Trophoblast cell (in vitro differentiated cells and primary cell): ENCODE measurements at places on chromosomes 3 and 15.

DNA sequence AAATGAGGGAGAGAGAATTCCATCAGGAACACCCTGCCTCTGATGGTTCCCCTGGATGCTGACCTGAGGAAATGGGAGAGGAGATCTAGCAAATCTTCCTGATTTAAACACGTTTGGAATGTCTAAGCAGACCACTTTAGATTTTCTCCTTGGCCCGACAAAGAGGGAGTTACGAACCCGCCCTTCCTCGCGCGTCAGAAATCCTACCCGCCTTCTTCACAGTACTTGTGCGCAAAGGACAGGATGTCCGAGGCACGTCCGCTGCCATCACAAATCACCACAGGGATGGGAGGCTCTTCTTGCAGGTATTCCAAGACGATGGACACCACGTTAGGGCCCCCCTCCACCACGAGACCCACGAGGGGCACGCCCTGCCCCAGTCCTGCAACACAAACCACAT lies 38.6 kb downstream of the TRPM1 start:
- H3K36me3 ChIP-seq, result no peaks in the 10 kb centered on the region
- DNase-seq, result no peak
- no peak overlapping the region for H3K4me3 ChIP-seq
- H3K27me3 ChIP-seq, result no peaks in the 10 kb centered on the region
- no peaks in the 10 kb centered on the region for H3K4me1 ChIP-seq

GRCh38 chr15:69718916-69719315 lies 266.3 kb downstream of the RPLP1 start:
- no peaks in the 10 kb centered on the region for H3K36me3 ChIP-seq
- H3K4me1 ChIP-seq, result no peaks in the 10 kb centered on the region
- DNase-seq, result no peak
- H3K27ac ChIP-seq, result no peak overlapping the region
- peak overlapping the region; percentile 23 for H3K4me3 ChIP-seq

DNA sequence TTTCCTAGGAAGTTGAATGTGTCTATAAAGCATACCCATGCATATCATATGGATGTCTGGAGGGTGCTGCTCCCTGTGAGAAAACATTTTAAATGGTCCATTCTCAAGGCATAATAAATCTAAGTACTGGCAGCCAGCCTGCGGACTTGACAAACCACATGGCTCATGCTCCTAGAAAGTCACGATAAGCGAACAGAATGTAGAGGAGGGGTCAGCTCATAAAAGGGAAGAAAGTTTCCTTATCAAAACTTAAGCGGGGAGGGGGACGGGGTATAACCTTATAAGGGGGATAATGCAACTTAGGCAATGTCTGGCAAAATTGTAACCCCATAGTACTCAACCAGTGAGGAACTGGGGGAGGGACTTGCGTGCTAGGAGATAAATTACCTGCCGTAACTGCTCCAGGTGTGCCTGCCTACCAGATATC lies 159.8 kb upstream of the LMCD1 start:
- DNase-seq, result no peak
- no peaks in the 10 kb centered on the region for H3K27me3 ChIP-seq
- H3K4me3 ChIP-seq, result no peak overlapping the region
- no peaks in the 10 kb centered on the region for H3K4me1 ChIP-seq

DNA sequence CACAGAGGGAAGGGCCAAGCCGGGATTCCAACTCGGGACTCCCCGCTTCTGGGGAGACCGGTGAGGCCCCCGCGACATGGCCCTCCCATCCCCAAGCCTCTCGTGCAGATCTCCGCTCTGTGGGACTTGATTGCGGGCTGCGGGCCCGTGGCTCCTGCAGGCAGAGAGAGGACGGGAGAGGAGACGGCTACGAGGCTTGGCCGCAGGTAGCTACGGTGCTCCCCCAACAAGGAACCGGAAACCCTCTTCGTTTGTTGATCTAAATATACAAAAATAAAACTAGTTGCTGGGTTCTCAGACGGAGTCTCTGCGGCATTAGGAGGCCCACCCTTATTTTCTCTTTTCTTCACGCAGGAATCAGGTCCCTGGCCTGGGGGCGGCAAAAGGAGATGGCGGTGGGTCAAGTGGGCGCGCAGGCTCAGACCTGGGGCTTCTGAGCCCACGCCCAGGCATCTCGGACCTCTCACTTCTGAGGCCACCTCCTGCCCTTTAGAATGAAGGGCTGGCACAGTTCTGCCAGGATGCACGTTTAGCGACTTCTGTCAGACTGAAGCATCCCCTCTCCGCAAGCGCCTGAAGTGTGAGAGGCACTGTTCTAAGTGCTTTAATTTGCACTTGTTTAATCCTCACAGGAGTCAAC lies 10.9 kb downstream of the GNB5 start:
- peaks cover 5% of the 10 kb centered on the region for H3K27me3 ChIP-seq
- no peaks in the 10 kb centered on the region for H3K36me3 ChIP-seq
- no peak overlapping the region for H3K27ac ChIP-seq
- peak overlapping the region; percentile 84 for H3K4me3 ChIP-seq
- peaks cover 3% of the 10 kb centered on the region for H3K4me1 ChIP-seq

GRCh38 chr3:111352585-111352984 lies 189.4 kb upstream of the CD96 start:
- DNase-seq, result no peak
- H3K36me3 ChIP-seq, result no peaks in the 10 kb centered on the region
- no peak overlapping the region for H3K4me3 ChIP-seq
- no peaks in the 10 kb centered on the region for H3K27me3 ChIP-seq

GRCh38 chr3:57805674-57806073 lies 49.6 kb downstream of the SLMAP start:
- no peak overlapping the region for H3K27ac ChIP-seq
- H3K4me1 ChIP-seq, result no peaks in the 10 kb centered on the region
- no peaks in the 10 kb centered on the region for H3K27me3 ChIP-seq
- H3K4me3 ChIP-seq, result no peak overlapping the region

GRCh38 chr15:80599359-80599758 lies 95.8 kb upstream of the ABHD17C start:
- H3K27ac ChIP-seq, result no peak overlapping the region
- peak; percentile 82 for DNase-seq
- H3K27me3 ChIP-seq, result no peaks in the 10 kb centered on the region
- H3K36me3 ChIP-seq, result no peaks in the 10 kb centered on the region

DNA sequence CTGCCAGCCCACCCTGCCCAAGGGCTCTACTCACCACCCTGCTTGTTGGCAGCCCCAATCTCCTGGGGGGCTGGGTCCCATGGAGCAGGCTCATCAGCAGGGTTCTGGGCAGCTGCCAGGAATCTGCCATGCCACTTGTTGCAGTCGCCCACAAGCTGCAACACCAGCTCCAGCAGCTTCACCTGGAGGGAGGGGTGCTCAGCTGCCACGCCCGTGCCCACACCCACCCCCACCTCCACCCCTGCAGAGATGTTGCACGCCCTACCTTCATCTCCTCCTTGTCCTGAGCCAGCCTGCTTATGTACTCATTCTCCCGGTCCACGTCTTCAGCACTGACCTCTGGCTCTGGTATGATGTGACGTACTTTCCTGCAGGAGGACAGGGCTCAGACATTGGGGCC lies 77.9 kb upstream of the C2CD4B start:
- H3K27me3 ChIP-seq, result no peaks in the 10 kb centered on the region
- H3K4me3 ChIP-seq, result no peak overlapping the region
- no peaks in the 10 kb centered on the region for H3K4me1 ChIP-seq
- no peak for DNase-seq

DNA sequence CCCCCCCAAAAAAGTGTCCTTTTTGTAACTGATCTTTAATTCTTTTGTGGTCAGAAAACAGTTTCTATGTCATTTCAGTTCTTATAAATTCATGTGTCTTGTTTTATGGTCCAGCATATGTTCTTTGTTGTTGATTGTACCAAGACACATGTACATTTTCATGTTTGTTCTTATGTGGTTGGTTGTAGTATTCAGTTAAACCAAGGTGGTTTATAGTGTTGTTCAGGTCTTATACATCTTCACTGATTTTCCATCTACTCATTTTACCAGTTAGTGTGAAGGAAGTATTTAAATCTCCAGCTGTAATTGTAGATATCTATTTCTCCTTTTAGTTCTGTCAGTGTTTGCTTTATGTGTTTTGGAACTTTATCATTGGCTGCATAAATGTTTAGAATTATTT lies 24.0 kb downstream of the MEF2A start:
- peaks cover 2% of the 10 kb centered on the region for H3K4me1 ChIP-seq
- DNase-seq, result no peak
- no peaks in the 10 kb centered on the region for H3K27me3 ChIP-seq
- H3K27ac ChIP-seq, result no peak overlapping the region

DNA sequence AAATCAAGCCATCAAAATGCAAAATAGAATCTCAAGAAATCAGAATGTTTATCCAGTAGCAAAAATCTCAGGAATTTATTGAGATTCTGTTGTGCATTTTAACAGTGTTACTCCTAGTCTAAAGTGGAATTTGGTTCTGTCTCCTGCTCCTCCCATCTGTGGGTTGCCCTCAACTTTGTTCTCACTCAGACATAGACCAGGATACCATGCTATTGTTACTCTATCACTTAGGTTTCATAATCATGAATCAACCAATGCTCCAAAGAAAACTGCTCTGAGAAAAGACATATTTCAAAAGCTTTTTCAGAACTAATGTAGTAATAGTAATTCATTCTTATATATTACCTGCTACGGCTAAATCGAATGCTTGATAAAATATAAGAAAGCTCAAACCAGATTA lies 274.7 kb downstream of the RBMS3 start:
- H3K36me3 ChIP-seq, result no peaks in the 10 kb centered on the region
- H3K4me3 ChIP-seq, result no peak overlapping the region
- no peaks in the 10 kb centered on the region for H3K4me1 ChIP-seq
- H3K27me3 ChIP-seq, result no peaks in the 10 kb centered on the region
- H3K27ac ChIP-seq, result no peak overlapping the region

DNA sequence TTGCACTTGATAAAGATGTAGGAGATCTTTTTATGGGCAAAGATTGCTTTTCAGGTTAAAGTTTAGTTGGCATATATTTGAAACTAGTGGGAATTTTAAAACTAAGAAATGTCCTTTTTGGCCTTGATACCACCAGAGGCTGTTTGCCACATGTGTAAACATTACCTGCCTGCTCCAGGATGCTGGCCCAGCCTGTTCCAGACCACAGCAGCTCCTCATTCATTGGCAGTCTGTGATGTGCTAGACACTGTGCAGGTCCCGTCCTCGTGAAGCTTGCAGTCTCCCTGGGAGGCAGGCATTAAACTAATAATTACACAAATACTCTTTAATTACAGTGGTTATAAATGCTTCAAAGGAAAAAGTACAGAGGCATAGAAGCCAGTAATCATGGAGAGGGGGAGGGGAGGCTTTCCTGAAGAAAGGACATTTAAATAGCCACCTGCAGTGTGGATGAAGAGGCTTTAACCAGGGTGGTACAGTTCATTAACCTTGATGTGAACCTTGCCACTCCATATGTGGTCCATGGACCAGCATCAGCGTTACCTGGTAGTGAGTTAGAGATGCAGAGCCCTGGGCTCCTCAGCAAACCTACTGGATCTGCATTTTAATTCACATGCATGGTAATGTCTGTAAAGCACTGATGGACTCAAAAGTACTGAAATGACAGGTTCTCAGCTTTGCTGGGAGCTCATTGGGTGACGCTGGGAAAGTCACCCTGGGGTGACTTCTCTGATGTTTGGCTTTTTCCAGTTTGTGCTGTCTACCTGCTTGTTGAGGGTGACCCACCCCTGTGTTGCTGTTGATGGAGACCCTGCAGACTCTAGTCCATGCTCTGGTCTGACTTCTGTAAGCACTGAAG lies 5.3 kb downstream of the ZNF710 start:
- H3K4me1 ChIP-seq, result peaks cover 23% of the 10 kb centered on the region
- no peak overlapping the region for H3K4me3 ChIP-seq
- no peak overlapping the region for H3K27ac ChIP-seq
- H3K27me3 ChIP-seq, result no peaks in the 10 kb centered on the region

GRCh38 chr3:171297951-171298350 lies 162.3 kb downstream of the TNIK start:
- DNase-seq, result no peak
- no peak overlapping the region for H3K4me3 ChIP-seq
- no peaks in the 10 kb centered on the region for H3K27me3 ChIP-seq
- no peaks in the 10 kb centered on the region for H3K4me1 ChIP-seq
- no peak overlapping the region for H3K27ac ChIP-seq

- peak overlapping the region; percentile 89 for H3K27ac ChIP-seq
- peak; percentile 97 for DNase-seq
- H3K27me3 ChIP-seq, result no peaks in the 10 kb centered on the region
These were observed 149.9 kb downstream of the LRRK1 start for GRCh38 chr15:101068961-101069653.
